Right lung (tissue), 10 donors: ENCODE measurements at places on chromosomes 13 and 19.

- DNase-seq = no peak
Observed at GRCh38 chr13:41652735-41653361, 195.5 kb downstream of the RGCC start.

DNA sequence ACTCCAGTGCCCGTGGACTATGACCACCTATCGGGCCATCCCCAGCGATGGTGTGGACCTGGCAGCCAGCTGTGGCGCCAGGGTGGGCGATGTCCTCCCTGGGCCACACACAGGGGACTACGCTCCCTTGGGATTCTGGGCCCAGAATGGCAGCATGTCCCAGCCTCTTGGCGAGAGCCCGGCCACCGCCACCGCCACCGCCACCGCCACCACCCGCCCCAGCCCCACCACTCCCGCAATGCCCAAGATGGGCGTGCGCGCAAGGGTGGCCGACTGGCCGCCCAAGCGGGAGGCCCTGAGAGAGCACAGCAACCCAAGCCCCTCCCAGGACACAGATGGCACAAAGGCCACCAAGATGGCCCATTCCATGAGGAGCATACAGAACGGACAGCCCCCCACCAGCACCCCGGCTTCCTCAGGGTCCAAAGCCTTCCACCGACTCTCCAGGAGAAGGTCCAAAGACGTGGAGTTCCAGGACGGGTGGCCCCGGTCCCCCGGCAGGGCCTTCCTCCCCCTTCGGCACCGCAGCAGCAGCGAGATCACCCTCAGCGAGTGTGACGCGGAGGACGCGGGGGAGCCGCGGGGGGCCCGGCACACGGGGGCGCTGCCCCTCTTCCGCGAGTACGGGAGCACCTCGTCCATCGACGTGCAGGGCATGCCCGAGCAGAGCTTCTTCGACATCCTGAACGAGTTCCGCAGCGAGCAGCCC is 142.3 kb downstream of the DPF1 start:
- DNase-seq = no peak

DNA sequence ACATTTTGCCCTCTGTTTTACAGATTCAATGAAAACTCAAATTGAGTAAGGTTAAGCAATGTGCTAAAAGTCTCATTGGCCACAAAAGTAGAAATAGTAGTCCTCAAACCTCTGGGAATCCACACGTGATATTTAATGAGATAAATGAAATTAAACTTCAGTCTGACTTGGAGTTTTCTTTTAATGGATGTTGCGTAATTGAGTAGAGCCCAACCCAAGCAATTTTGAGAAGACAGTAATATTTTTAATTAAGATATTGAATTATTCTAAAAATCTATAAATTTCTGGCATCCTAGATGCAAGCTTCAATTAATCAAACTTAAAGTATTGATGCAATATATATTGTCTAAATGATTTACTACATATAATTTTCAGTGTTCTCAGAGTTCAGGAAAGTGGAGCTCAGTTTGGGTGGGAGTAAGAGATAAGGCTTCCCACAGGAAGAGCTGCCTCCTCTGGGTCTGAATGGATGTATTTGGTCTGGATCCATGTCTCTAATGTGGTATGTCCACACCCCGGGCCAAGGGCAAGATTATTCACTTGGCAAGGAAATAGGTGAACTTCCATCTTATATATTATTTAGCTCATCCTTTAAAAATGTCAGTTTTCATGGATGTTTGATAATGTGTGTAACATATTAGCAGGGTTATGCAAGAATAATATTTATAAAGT is 6.9 kb downstream of the MBNL2 start:
- DNase-seq = no peak

GRCh38 chr19:47323872-47324271 is 8.1 kb upstream of the C5AR2 start:
- no peak for DNase-seq

GRCh38 chr13:95957331-95957730 is 95.9 kb downstream of the UGGT2 start:
- no peak for DNase-seq

DNA sequence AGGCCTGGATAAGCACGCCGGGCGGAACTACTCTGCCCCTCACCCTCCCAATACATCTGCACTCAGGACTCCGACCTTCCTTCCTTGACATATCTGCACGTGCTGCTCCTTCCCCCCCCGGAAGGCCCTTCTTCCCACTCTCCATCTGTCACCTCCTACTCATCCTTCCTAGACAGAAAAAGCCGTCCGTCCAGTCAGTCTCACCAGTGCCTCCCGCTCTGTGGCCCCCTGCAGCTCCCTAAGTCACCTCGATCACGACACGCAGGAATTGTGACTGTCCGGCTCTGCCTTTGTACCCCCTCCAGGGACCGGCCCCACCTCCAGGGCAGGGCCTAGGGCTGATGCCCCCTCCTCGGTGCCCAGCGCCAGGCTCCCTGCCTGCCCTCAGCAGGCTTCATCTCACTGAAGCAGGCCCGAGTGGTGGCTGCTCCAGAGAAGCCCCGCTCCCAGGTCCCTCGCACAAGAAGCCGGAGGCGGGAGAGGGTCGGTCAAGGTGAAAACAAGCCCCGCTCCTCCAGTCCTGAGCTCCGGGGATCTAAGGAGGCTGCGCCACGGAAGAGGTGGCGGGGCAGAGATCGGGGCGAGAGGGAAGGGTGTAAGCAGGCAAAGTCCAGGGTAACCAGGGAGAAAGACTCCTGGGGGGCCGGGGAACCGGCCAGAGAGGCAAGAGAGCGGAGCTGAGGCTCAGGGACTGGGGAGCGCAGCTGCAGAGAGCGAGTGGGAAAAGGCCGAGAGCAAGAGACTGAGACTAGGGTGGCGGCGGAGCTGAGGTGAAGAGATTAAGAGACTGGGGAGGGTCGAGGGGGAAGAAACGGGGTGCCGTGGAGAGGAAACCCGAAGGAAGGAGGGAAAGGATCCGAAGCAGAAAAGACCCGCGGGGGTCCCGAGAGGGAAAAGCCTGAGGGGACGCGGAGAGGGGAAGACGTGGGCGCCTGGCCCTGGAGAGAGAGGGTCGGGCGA is 1.1 kb downstream of the PPP6R1 start:
- no peak for DNase-seq

DNA sequence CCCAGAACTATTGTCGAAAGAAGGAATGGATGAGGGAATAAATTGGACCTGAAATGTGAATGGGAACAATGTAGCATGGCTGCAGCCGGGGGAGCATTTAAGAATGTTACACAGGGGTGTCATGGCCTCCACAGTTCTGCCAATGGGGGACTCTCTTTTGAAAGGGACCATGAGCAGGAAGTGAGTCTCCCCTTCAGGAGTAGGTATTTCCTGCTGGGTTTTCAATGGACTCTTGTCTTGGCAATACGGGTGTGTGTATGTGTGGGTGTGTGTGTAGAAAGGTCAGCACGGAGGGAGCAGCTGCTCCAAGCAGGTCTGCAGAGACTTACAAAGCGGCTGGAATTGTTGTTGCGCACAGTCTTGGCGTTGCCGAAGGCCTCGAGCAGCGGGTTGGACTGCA is 24.4 kb downstream of the MYO1F start:
- DNase-seq = no peak

DNA sequence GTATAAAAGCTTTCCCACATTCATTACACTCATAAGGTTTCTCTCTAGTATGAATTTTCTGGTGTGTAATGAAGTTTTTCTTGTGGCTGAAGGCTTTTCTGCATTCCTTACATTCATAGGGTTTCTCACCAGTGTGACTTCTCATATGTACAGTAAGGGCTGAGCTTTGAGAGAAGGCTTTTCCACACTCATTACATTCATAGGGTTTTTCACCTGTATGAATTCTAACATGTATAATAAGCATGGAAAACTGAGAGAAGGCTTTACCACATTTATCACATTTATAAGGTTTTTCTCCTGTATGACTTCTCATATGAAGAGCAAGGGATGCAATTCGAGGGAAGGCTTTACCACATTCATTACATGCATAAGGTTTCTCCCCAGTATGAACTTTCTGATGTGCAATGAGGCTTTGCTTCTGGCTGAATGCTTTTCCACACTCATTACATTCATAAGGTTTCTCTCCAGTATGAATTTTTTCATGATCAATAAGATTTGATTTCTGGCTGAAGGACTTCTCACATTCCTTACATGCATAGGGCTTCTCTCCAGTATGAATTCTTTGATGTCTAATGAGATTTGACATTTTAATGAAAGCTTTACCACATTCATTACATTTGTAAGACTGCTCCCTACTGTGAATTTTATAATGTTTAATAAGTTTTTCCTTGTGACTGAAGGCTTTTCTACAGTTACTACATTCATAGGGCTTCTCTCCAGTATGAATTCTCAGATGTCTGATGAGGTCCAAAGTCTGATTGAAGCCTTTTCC is 42.6 kb downstream of the ZNF527 start:
- no peak for DNase-seq

DNA sequence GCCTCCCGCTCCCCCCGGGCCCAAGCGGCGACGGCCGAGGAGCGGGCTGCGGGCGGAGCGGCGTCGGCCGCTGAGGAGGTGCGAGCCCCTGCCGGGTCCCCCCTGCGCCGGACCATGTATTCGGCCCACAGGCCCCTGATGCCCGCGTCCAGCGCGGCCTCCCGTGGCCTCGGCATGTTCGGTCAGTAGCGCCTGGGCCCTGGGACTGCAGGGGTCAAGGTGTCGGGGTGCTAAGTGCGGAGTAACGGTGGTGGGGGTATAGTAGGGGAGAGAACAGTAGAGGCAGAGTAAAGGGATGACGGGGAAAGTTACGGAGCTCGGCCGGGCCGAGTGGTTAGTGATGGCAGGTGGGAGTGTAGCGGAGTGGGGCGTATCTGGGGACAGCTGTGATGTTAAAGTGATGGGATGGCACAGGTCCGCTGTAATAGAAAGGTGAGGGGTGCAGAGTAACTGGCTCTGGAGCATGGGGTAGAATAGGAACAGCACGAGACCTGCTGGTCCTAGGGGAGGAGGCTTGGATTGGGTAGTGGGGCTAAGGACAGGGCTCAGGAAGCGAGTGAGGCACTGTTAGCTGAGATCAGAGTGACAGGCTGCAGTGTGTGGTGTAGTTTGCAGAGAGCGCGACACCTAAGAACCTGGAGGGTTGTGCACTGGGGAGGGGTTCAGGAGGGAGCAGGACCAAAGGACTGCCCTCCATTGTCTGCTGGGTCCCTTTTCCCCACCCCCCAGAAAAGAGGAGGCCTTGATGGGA is 15.7 kb downstream of the CIC start:
- DNase-seq = no peak

GRCh38 chr13:62697701-62698100 is 1282.1 kb upstream of the PCDH20 start:
- no peak for DNase-seq

GRCh38 chr13:51697181-51697580 is 106.8 kb downstream of the DHRS12 start:
- no peak for DNase-seq
